ENCODE measurements at places on chromosomes 3 and 15. TPM values are rescaled to one million over a fixed set of nuclear protein-coding genes. Genes with fewer than 3 reads are reported as not detected.

The FMN1 gene
- 2.9 TPM for total RNA-seq

The CEMIP gene
- total RNA-seq, result 0.60 TPM

DNA sequence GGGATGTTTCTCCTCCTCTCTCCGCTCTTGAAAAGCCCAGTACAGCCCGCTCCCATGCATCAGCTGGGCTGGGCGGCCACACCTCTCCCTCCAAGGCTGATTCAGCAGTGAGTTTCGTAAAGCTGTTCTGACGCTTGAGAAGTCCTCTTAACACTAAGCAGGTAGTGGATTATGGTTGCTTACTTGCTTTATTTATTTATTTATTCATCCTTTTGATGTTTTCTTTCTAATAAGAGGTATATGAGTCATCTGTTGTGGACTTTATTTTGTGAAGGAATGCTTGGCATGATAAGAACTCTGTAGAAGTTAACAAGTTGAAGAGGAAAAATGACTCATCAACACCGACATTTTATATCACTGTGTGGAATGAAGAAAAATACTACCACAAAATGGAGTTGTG is 285.0 kb downstream of the SQOR start:
- DNase-seq, result no peak

DNA sequence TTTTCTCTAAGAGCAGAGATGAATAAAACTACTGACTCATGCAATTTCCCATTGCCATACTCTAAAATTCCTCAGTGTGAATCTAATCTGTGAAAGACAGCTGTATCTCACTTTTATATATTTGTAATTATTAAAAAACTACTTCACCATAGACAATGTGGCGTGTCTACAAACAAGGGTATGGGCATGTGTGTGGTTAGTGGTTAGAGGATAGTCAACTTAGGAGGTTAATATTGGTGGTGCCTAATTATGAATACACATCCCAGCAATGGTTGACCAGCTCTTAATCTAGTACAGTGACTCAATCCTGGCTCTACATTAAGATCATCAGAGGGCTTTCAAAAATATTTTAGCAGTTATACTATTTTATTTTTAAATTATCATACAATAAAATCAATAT is 94.5 kb downstream of the GOLIM4 start:
- DNase-seq, result no peak

Data from H1 (cell line).